ENCODE measurements at places on chromosomes 7 and 10. TPM values are rescaled to one million over a fixed set of nuclear protein-coding genes. Genes with fewer than 3 reads are reported as not detected.

The ENO4 gene
- total RNA-seq, result not detected

The GPR146 gene
- 24.7 TPM for total RNA-seq

The CCNY gene
- 88.6 TPM for total RNA-seq

The ATE1 gene
- 42.4 TPM for total RNA-seq

The DDC gene
- total RNA-seq, result not detected

The C10orf67 gene
- under 0.01 TPM for total RNA-seq

The SCIN gene
- total RNA-seq, result 0.17 TPM

The OR13A1 gene
- total RNA-seq, result not detected
